GM23338 (cell line): ENCODE measurements at places on chromosomes 16 and 17.

DNA sequence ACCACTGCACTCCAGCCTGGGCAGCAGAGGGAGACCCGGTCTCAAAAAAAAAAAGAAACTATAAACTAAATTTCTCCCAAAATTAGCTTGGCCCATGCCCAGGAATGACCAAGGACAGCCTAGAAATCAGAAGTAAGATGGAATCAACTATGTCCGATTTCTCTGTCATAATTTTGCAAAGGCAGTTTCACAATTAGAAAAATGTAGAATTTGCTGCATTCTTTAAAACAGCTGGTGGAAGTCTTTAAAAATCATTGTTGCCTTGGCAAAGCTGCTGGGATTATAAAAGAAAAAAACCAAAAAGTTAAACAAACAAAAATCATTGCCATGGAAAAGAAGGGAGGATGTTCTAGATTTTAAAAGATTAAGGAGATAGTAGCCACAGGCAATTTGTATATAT is 32.4 kb downstream of the WWP2 start:
- no peak for DNase-seq

- no peak for DNase-seq
Observed at GRCh38 chr16:50989047-50989446, 162.0 kb downstream of the SALL1 start.

- no peak for DNase-seq
Observed at GRCh38 chr17:79255926-79256585, 181.4 kb downstream of the ENGASE start.

DNA sequence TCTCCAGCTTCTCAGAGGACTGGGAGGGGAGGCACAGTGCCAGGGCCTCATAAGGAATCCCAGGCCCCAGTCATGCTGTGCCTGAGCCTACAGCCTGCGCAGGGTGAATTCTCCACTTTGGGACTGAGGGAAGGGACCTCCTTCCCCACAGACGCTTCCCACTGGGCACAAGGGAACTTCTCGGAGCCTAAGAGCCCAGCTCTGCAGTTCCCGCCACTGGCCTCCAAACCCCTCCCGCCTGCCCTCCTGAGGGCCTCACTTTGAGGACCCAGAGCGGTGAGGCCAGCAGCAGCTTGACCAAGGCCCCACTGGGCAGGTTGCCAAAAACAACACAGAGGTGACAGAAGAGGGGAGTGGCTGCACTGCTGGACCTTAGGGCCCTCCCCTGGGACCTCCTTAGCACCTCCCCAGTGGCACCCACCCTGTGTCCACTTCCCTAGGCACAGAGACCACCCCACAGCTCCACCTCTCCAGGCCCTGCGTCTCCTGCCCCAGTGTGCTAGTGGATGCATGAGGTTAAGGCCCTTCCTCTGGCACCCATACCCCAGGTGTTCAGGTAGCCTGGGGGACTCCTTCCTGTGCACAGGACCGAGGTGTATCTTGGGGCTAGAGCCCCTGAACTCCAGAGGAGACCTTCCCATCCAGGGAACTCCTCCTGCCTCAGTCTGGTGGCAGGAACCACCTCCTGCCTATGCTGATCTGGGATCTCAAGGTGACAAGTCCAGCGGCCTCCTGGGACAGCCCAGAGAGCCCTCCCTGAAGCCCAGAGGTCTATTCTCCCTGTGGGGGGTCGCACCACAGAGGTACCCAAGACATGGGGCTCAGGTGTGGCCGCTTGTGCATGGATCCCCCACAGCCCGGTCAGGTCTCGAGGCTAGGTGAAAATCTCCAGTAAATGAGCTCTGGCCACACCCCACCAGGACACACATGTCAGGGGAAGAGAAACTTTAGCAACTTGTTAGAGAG is 3.4 kb downstream of the CASKIN2 start:
- DNase-seq, result no peak

- DNase-seq, result no peak
Observed at GRCh38 chr16:61944004-61944403, 92.2 kb downstream of the CDH8 start.

DNA sequence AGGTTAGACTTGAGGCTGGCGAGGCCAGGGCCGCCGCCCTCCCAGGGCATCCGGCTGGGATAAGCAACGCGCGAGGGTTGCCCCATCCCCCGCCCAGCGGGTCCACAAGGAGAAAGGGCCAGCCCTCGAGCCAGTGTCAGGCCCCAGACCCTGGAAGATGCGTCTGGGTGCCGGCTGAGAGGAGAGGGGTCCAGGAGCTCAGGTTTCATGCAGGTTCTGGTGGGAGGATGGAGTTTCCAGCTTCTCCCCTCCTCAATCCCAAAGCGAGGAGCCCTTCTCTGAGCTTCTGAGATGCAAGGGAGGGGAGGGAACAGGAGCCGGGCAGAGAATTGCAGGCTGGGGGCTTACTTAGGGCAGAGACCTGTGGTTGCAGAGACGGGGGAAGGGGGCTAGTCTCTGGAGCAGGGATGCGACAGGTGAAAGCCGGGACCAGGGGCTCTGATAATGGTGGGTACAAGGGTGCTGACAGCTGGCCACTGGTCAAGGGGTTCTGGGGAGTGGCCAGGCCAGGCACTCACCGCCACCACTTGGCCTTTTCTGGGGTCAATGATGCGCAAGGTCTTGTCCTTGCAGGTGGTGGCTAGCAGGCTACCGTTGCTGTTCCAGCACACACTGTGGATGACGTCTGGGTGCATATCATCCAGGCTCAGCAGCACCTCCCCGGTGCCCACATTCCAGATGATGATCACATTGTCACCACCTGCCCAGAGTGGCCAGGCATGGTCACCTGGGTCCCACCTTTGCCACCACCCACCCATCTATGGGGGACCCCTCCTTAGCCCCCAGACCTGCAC is 4.2 kb downstream of the CORO6 start:
- peak; percentile 72 for DNase-seq

GRCh38 chr17:70912716-70913485 is 743.6 kb downstream of the KCNJ2 start:
- DNase-seq, result no peak

- no peak for DNase-seq
Observed at GRCh38 chr16:86033971-86034370, 135.0 kb downstream of the IRF8 start.

DNA sequence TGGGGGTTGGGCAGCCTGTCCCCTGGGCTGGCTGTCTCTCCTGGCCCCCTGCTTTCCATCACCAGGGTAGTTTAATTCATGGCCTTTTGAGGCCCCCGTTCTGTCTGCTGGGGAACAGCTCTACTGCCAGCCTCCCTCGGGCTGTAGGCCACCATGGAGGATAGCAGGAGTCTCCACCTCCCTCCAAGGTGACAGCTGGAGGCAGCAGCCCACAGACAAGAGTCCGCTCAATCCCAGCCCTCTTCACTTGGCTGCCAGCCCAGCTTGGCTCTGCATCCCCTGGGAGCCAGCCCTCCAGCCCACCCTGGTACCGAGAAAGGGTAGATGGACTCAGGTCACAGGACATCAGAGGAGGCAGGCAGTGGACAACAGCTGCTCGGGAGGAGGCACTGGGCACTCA is 194.6 kb upstream of the SDK2 start:
- no peak for DNase-seq

DNA sequence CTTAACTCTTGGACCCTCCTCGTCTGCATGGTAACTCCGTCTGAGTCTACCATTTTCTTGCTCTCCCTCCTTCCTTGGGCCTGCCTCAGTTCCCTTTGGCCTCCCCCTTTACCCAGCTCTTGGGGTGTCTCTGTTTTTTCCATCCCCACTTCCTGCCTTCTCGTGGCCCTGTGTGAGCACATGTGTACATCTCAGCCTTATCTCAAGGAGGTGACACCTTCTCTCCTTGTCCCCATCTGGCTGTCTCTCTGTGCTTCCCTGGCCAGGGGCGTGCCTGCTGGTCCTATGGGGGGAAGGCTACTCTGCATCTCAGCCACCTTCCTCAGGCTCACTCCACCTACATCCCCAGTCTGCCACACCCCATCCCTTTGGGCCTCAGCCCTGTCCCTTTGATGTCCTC is 6.6 kb downstream of the CTF1 start:
- no peak for DNase-seq

DNA sequence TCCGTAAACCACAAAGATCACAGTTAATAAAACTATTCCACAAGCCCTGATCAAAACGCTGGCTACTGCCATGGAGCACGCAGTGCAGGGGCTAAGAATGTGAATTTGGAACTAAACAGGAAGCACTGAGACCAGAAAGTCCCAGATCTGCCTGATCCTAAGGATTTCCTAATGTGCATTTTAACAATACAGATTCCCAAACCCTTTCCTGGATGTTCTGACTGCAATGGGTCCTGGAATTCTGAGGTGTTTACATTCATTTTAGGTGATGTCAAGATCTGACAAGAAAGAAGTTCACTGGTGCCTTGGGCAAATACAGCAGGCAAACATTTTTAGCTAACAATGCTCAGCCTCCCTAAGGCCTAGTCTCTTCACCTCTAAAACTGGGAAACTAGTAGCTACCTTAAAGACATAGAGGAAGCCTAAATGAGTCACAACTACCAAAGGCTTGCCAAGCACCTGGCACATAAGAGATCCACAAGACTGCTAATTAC is 10.3 kb downstream of the NSMCE1 start:
- DNase-seq, result no peak

DNA sequence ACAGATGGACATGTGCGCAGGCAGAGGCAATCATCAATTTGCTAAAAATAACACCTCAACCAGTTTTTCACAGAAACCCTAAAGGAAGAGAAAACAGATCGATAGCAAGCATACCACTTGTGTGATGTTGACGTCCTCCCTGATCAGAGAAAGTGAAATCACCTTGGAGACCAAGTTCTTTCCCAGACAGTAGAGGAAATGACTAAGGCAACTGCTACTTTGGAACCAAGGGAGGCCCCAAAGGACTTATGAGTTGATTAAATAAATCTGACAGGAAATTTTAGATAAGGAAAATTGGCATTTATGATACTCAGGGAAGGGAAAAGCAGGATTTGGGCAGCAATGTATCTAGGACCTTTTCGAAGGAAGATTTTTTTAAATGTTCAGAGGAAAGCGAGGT is 267.1 kb upstream of the ASIC2 start:
- DNase-seq, result no peak

GRCh38 chr16:54216688-54217087 is 69.9 kb downstream of the IRX3 start:
- DNase-seq, result no peak

DNA sequence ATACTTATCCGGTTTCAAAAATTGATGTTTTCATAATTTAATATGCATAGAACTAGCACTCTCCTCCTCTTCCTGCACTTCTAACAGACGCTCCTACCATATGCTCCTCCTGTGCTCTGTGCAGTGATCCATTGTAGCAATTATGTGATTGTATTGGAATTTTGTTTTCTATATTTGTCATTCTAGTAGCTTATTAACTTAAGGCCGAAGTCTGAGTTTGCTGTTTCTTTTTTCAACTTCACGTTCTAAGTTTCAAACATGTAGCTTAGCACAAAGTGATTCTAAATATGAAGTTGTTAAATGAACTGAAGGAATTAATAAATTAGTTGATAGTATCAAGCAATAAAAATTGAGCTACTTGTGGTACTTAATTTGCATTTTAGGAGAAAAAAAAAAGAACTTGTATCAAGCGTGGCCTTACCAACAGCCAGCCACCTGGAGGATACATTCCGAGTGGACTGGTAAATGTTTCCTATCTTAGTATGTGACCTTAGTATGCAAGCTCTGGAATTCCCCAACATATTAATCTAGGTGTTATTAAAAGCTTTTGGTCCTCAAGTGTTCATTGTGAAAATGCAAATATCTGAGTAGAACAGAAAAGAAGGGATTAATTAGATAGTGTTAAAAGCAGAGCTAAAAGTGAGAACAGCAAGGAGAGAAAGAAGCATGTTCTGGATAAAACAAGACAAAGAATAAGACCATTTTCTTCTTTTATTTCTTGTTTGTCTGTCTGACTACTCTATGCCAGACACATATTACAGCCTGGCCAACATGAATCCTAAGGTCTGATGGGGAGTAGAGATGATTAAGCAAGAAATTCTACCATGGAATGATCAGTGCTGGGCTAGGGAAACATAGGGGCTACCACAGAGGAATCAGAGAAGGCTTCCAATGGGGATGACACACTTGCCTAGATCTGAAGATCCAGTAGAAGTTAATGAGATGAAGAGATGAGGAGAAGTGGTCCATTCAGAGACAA is 290.4 kb upstream of the MON1B start:
- DNase-seq, result no peak

DNA sequence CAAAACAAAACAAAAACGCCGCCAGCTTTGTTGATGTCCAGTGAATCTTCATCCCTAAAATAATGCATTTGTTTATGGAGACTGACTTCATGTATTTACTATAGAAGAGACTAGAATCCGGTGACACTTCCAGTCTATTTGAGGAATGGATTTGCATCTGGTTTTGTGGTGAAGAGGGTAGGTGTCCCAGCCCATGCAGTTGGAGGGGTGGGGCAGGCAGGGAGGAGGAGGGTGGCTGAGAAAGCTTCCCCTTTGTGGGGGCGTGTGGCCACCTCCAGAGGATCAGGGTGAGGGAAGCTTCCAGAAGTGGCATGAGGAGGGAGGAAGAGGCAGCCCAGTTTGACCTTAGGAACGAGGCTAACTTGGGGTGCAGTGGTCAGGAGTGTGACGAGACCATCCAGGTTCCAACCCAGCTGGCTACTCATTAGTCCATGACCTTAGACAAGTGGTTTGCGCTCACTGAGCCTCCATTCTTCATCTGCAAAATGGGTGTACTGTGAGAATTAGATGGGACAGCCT is 69.5 kb downstream of the CMIP start:
- DNase-seq, result no peak

DNA sequence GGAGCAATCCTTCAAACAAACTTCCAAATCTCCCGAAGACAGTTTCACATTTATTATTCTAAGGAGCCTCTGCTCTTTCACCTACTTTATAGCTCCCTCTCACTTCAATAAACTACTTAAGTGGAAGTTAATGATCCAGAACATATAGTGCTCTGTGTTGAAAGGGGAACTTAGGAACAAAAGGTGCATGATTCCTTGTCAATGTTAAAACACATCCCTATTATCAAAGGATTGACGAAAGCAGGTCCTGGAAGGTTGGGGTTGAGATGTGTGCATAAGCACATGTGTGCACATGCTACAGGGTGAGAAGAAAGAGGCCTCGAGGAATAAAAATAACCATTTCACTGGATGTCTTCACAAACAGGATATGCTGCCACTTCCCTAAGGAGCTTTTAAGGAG is 170.3 kb downstream of the SLC39A11 start:
- no peak for DNase-seq

DNA sequence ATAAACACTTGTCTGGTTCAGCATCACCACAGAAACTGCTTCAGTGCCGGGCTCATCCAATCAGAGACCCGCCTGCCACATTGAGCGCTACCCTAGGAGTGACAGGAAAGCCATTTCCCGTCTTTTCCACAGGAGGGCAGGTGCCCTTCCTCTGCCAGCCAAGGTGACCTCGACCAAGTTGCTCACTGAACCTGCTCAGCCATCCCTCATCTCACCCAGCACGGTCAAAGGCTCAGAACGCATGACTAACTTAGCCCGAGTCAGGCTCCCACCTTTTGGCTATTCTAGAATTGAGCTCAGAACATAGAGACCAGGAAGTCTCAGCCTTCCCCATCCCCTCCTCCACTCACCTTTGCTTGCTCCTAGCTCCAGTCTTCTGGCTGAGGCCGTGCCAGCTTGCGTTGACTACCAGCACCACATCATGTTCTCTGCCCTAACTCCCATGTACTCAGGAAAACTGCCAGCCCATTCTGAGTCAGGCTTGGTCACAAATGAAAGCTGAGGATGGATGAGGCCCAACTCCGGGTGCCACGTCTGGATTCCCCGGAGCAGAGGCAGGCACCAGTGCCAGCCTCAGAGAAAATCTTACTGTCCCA is 15.6 kb downstream of the MRPS23 start:
- peak; percentile 78 for DNase-seq
